SK-N-SH treated with all-trans-retinoic acid at 6 μM for 48 hours (cell line): ENCODE measurements at places on chromosomes 11 and 22.

DNA sequence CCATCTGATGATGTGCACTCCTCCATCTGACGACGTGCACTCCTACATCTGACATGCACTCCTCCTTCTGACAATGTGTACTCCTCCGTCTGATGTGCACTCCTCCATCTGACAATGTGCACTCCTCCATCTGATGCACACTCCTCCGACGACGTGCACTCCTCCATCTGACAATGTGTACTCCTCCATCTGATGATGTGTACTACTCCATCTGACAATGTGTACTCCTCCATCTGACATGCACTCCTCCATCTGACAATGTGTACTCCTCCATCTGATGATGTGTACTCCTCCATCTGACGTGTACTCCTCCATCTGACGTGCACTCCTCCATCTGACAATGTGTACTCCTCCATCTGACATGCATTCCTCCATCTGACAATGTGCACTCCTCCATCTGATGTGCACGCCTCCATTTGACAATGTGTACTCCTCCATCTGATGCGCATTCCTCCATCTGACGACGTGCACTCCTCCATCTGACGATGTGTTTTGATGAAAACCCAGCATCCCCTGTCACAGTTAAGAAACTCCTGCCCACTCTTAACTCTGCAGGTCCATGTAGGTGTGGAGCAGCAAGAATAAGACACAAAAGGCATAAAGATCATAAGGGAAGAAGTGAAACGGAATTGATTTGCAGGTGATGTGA is 9.7 kb upstream of the IL17REL start:
- no peak for ATAC-seq

- peak; percentile 76 for ATAC-seq
Measured at GRCh38 chr22:31229402-31230079, 17.4 kb downstream of the LIMK2 start.

GRCh38 chr22:20567371-20567847 is 60.0 kb downstream of the MED15 start:
- ATAC-seq = peak; percentile 1; the same call in 2 of the 3 replicates

DNA sequence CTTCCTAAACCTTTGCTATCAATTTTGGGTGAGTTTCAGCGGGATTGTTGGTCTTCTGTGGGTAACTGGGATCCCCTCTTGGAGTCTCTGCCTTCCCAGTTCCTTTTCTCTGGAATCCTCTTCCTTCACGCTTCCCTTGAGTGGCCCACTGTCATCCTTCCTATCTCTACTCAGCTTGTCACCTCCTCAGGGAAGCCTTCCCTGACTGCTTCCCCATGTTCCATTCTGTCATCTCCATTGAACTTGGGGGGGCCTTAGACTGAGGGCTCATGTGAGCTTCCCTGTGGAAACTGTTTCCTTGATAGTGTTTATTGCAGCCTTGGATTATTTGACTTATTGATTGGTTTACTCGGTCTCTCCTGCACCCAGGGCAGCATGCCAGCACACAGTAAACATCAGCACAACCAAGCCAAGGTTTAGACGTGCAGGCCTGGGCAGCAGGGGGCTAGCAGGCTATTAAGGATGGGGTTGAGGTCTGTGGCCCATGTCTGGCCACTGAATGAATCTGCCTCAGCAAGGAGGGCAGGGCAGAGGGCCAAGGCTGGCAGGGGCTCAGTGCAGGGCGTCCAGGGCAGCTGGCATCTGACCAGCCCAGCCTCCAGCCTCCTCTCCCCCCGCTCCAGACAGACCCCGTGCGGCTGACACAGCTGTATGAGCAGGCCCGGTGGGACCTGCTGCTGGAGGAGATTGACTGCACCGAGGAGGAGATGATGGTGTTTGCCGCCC is 7.2 kb downstream of the TRPT1 start:
- peak; percentile 19; the same call in 2 of the 3 replicates for ATAC-seq

DNA sequence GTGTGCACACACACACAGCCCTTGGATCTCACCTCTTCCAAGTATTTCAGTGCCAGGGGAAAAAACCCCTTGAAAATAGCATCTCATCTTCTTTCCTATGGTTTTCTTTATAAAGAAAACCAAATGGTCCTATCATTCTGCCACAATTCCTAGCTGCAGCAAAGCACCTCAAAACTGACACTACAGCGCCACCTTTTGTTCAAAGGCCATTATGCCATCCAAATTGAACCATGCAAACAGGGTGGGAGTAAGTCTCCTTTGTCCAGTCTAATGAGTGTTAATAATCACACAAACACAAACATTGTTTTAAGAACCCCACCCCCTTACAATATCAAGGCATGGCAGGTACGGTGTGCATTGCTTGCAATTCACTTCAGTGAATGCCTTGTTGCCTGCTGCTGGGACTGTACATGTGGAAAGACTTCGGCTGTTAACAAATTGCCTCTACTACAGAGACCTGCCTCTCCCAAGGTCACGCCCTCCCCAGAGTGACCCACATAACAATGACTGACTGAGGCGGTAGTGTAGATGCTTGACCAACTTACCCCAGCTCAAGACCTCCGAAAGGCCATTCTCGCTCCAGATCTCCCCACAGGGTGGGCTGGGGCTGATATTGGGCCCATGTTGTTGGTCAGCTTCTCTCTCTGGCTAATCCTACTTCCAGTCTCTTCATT is 31.7 kb downstream of the FAM181B start:
- ATAC-seq = peak; percentile 84

- ATAC-seq = no peak
Measured at GRCh38 chr11:134361661-134362060, 29.9 kb downstream of the GLB1L2 start.

DNA sequence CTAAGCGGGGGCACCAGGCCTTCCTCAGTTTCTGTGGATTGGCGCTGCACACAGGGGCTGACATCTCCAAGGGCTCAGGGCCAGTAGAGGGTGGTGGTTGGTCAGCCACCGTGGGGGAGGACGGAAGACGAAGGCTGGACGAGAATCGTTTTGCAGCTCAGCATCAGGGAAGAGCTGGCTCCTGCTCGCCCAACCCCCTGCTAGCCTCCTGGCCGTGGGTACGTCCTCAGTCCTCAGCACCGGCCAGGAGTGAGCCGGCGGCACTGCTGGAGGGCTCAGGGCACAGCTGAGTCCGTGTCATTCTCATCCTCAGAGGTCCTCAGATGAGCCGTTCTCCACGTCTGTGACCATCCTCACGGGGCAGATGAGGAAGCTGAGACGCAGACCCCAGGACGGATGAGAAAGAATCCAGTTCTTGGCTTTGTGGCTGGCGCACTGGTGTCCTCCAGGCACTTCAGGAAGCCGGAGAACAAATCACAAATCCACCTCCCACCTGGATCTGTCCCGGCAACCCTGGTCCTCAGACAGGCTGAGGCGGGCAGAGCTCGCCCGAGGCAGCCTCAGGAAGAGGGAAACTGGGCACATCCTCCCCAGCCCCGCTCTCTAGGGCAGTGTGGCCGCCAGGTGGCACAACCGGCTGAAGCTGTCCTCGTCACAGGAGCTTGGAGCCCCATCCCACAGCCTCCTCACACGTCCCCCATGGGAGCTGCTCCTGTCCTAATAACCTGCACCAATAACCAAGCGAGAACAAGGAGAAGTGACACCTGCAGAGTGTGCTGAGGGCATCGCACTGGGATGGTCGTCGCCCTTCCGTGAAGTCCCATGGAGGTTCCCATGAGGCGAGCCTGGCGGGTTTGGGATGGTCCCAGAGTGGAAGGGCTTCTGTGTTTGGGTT is 393.7 kb downstream of the BRD1 start:
- ATAC-seq = peak; percentile 60

DNA sequence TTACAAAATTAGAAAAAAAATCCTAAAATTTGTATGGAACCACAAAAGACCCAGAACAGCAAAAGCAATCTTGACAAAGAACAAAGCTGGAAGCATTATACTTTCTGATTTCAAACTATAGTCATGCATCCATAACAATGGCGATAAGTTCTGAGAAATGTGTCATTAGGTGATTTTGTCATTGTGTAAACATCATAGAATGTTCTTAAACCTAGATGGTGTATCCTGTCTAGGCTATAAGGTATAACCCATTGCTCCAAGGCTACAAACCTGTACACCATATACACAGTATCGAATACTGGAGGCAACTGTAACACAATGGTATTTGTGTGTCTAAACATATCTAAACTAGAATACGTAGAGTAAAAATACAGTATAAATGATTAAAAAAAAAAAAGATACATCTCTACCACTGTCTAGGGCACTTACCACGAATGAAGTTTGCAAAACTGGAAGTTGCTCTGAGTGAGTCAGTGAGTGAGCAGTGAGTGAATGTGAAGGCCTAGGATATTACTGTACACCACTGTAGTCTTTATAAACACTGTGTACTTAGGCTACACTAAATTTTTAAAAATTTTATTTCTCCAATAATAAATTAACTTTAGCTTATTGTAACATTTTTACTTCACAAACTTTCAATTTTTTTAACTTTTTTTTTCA is 18.1 kb upstream of the SC5D start:
- ATAC-seq = no peak

- ATAC-seq = no peak
Measured at GRCh38 chr22:41873391-41873790, 40.5 kb downstream of the SREBF2 start.

GRCh38 chr11:3015796-3016195 is 23.7 kb upstream of the NAP1L4 start:
- ATAC-seq = no peak; the same call in 2 of the 3 replicates

DNA sequence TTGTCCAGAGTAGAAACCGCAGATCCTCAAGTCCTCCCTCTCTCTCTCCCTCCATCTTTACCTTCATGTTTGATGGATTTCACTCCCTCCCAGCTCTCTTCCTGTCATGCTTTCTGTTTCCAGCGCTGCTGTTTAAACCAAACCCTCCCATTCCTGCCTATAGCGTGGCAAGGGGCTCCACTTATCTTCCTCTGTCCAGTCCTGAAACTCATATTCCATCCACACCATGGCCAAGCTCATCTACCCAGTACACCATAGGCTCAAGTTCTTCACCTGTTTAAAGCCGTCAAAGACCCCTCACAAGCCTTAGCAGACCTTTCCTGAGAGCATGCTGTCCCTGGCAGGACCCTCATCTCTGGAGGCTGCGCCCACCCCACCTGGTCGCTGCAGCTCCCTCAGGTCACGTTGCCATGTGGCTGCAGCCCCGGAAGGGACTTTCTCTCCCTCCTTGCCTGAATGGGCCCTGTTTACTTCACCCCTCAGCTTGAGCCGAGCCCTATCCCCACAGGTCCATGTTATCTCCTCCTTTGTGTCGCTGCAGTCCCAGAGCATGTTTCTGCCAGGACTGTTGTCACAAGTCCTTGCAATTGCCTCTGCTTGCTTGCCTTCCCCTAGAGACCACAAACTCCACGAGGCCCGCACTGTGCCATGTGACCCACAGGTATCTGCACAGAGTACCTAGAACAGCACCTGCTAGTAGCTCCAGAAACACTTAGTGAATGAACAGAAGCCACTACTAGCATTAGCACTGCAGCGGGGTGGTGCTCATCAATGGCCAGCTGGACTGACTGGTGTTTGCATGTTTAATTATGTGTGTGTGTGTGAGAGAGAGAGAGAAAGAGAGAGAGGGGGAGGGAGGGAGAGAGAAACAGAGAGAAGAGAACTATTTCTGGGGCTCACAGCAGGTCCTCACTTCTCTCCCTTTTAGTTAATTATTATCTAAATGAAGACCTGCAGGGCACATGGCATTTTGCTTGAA is 149.4 kb upstream of the SNX19 start:
- ATAC-seq = no peak

DNA sequence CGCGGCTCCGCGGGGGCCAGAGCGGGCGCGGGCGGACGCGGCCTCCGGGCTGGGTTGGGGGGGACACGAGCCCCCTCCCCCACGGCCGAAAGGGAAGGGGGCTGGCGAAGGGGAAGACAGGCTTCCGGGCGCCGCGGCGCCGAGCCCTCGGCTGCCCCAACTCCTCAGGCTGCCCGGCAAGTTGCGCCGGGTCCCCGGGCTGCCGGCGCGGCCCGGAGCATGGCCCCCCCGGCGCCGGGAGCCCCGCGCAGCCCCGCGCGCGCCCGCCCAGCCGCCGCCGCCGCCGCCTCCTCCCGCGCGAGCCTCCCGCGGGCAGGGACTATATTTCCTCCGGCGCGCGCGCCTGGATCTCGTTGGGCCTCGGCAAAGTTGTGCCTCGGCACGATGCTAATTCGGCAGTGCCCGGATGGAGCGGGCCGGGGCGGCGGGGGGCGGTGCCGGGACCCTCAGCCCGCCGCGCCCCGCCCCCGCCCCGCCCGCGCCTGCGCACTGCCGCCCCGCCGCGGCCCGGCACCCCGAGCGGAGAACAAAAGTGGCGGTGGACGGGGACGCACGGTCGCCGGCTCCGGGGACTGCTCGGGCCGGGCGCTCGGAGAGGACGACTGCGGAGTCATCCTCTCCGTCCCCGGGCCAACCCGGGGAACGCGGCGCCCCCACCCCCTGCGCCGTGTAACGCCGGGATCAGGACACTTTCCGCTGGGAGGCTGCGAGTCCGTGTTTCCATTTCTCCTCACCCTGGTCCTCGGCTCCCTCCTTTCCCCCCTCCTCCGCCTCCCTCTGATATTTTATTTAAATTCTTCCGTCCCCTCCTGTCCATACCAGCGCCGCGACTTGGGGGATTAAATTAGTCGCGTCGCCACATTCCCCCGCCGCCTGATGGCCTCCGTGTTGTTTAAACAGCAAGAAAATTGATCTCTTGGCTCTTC is at the start of gene PHF21B:
Gene PHF21B (minus strand): TSS at position 400 of the 926 bp plus-strand sequence. CDS start 456 bp downstream, outside the sequence.
- ATAC-seq = peak; percentile 32

DNA sequence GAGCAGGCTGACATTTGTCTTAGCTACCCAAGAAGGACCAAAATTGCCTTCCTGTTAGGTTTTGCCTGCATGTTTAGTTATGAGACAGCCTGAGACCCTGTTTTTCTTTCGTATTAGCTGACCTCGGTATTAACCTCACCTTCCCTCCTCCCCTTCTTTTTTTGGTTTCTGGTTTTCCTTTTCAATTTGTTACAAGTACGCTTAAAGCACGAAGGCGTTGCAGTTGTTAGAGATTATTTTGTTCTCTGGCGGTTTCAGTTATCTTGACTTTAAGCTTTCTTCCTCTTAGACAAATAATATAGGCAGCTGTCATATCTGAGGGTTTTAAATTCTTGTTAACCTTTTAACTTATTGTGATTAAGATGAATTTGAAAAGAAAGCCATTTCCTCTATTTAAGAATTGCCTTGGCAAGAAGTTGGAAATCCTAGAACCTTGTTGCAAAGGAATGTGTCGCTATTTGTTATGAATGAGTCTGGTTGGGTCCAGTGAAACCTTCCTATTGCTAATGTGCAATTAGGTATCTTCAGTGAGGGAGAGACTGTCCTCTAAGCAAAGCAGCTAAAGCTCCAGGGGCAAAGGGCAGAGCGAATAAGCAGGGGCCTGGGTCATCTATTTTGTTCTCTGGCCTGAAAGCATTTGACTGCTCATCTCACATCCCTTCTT is 45.7 kb downstream of the PACS1 start:
- peak; percentile 1; the same call in 1 of the 3 replicates for ATAC-seq

GRCh38 chr11:109197656-109198055 is 224.3 kb upstream of the C11orf87 start:
- no peak for ATAC-seq

- ATAC-seq = peak; percentile 13
Measured at GRCh38 chr11:65781152-65781961, 581 bp upstream of the AP5B1 start.

- ATAC-seq = peak; percentile 100
Measured at GRCh38 chr11:68297812-68298658, 14.4 kb upstream of the LRP5 start.
